NCI-H1436 treated with DMSO at 0.1 percent for 48 hours (cell line): ENCODE measurements at places on chromosomes 12 and 14.

GRCh38 chr12:22828066-22828465 lies 203.1 kb downstream of the ETNK1 start:
- no peak for DNase-seq

GRCh38 chr14:29928117-29928640 lies 532 bp upstream of the PRKD1 start:
- no peak for DNase-seq

DNA sequence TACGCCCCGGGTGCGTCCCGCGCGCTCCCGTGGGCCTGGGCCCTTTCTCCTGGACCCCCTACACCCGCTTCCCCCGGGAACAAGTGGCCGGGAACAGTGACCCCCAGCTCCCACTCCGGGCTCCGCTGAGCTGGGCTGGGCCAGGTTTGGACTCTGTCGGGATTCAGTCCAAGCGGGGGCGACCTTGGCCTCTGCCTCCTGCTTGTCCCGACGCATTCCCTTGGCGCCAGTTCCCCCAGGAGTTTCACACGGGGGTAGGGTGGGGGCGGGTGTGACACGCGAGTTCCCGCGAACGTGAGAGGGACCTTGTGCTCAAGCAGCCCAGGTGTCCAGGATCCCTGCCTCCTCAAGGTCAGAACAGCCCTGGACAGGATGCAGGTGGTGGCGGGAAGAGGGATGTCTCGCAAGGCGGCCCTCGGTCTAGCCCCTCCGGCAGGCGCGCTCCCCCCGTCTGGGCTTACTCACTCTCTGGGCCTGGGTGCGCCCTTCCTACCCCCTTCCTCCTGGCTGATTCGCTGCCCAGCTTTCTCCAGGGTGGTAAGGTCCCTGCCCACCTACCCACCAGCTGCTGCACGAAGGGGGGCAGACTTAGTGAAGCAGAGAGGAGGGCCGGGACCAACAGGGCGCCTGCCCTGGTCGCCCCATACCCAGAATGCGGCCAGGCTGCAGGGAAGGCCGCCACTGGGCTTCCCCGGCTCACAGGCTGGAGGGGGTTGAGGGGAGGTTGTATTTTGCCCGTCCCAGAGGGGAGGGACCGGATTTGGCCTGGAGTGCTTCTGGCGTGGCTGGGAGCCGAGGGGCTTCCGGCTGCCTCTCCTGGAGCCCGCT lies 862 bp downstream of the CRIP2 start:
- DNase-seq = no peak

DNA sequence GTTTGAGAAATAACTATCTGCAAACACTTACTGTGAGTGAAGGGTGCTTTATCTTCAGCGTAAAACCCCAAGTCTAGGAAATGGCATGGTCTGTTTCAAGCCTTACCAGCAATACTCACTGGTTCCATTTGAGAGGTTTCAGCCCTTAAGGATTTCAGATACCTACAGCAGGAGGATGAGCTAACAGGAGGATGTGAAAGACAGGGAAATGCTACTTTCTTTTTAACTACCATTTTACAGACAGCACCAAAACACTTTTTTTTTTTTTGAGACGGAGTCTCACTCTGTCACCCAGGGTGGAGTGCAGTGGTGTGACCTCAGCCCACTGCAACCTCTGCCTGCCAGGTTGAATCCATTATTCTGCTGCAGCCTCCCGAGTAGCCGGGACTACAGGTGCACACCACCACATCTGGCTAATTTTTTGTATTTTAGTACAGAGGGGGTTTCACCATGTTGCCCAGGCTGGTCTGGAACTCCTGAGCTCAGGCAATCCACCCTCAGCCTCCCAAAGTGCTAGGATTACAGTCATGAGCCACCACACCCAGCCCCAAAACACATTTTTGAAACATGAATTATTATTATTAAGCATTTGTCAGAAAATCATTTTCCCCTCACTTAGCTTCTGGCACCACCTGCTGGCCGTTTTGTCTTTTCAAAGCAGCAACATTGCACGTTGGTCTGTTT lies 4.6 kb downstream of the MTRFR start:
- no peak for DNase-seq

- DNase-seq = no peak
Observed at GRCh38 chr12:130920723-130921381, 32.9 kb upstream of the ADGRD1 start.

DNA sequence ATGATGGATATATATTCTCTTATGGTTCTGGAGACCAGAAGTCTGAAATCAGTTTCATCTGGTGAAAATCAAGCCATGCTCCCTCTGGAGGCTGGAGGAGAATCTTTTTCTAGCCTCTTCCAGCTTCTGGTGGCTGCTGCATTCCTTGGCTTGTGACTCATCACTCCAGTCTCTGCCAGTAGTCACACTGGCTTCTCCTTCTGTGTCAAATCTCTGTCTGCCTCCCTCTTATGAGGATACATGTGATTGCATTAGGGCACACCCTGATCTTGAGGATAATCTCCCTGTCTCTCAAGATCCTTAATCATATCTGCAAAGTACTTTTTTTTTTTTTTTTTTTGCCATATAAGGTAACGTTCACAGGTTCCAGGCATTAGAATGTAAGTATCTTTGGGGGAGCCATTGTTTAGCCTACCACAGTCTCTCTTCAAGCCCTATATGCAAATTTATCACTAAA lies 17.7 kb downstream of the DNAL1 start:
- DNase-seq = no peak

DNA sequence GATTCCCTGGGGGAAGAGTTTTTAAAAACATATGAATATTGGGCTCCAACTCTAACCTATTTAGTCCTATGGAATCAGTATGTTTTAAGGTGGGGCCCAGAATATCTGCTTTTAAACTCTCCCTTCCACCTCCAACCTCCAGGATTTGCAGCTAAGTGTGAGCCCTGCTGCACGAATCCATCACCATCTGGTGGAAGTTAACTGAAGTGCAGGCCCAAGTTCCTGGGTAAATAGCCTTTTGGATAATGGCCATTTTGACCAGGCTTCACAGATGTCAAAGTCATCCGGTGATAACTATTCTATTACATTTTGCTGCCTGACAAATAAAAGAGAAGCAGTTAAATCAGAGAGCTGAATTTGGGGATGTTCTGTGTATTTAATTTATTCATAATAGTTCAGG lies 58.1 kb upstream of the RMST start:
- DNase-seq = no peak

DNA sequence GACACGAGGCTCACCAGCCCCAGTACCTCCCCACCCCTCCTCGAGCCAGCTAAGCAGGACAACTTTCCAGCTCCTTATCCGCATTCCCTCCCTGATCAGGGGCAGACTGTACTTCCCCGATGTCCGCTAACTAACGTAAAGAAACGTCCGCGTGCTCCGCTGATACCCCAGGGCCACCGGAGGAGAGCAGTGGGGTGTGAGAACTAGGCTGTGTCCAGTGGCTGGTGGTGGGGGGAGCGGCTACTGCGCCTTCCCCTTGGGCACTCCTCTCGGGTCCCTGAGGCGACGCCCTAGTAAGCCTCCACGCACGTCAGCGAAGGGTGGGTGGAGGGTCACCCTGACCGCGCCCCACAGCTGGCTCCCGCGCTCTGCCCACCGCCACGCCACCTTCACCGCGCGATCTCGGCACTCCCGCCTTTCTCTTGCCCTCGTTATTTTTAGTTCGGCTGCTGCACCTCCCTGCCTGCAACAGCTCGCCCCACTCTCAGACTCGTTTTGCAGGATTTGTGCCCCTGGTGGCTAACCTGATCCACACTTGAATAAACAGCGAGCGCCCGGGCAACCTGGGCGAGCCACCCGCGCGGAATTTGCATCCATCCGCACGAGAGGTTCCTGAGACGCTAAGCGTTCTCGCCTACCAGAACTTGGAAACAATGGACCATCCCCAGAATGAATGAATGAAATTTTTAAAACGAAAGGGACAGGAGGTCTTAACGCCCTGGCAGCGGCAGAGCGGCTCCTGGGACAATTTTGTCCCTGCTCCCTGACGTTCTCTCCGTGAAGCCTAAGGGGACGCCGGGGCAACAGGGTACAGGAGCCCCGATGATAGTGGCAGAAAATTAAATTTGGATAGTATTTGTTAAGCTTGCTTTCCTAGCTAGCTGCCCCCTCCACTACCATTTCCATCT lies 6.9 kb upstream of the BMP4 start:
- DNase-seq = no peak

DNA sequence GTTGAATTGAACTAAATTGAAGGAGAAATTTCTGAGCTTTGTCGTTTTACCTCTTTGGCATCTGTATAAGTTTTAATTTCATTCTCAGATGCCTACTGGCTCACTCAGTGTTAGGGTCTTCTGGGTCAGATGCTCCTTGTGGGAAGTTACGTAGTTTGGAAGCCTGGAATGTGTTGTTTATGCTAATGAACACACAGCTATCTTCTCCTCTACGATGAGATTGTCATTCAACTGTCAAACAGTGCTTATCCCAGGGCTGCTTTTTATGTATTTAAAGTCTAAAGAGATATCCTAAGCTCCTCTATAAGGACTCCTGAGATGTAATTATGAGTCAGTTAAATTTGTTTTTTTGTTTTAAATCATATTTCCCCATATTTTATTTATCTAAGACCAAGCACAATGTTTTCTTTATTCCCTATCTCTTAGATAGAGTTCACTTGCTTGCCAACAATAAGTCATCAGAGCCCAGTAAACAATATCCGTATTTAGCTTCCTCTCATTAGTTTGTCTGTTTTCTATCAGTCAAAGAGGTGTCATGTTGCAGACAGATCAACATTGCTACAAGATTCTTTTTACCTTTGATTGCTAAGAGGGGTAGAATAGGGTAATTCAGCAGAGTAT lies 368.0 kb upstream of the PDE3A start:
- peak; percentile 87 for DNase-seq

DNA sequence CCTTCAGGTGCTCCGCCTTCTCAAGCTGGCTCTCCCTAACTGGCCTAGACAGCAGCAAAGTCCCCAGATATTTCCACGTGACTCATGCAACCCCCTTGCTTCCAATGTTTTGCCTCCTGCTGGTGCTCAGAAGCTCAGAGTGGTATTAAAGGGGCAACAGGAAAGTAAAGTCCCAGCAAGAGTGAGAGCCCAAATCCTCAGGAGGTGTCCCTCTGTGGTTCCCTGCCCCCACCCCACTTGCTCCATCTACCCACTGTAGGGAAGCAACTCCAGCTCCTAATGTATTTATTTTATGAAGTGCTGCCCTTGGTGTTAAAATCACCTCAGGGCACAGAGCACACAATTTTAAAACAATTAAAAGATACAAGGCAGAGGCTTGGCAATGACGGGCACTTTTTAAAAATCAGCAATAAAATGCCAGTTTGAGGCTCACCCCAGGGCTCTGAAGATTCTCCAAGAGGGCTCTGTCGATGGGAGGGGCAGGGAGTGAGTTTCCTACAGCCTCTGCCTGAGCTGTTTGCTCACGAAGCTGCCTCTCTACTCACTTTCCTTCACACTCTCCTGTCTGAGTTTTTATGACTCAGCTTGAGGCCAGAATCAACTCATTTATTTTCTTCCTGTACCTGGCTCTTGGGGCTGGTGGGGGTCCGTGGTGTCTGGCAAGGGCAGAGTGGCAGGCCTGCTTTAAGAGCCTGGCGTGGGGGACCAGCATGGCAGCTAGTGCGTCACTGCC lies 81.9 kb upstream of the MAX start:
- no peak for DNase-seq

DNA sequence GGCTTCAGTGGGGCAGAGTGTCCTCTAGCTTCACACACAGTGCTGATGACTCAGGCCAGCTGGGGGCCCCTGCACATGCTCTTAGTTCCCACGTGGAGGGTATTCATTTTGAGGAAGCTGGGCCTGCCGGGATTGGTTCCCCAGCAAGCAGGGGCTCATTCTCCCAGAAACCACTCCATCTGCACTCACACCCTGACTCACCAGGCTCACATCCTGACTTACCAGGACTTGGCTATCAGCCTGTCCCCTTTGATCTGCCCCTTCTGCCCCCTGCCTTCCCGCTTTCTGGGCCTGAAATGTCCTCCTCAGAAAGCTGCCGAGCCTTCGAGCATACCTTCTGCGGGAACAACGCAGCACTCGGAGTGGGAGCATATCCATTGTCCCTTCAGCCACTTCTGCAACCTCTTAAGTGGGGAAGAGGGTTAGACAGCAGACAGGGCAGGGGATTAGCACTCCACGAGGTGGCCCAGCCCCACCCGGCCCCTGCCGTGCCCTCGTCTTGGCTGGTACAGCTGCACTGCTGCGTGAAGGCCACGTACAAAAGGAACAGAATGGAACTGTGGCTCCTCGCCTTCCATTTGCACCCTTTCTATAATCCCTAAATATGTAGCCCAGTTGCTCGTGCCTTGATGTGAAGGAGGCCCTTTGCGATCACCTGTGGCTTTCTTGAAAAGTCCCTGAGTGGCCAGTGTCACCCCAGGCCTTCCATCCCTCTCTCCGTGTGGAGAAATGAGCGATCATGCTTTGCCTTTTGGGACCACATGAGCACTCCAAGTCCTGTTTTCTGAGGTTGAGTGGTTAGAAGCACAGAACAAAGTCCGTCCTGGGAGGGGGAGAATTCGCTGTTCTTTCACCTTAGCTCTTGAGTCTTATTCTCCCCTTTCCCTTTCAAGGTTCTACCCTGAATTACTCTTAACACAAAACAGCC lies 26.1 kb downstream of the TPCN1 start:
- DNase-seq = no peak

DNA sequence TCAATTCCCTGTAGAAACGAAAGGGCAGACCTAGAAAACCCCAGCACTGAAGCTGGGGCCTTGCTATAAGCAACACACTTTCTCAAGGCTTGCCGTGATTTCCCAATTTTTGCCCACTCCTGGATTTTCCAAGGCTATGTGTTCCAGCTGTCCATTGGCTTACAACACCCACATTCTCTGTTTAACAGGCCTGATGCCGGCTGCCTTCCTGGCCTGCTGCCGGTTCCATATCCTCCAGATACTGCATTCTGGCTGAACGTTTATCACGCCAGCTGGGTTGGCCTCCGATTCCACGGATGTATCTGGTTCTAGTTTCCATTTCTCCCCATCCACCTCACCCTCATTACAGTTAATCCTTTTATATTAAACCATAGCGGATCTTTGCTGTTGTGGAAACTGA lies 2.0 kb upstream of the PCNX1 start:
- no peak for DNase-seq

GRCh38 chr12:76031081-76031413 lies 529 bp downstream of the PHLDA1 start:
- DNase-seq = no peak

- no peak for DNase-seq
Observed at GRCh38 chr12:106281056-106281782, 21.3 kb upstream of the TCP11L2 start.

DNA sequence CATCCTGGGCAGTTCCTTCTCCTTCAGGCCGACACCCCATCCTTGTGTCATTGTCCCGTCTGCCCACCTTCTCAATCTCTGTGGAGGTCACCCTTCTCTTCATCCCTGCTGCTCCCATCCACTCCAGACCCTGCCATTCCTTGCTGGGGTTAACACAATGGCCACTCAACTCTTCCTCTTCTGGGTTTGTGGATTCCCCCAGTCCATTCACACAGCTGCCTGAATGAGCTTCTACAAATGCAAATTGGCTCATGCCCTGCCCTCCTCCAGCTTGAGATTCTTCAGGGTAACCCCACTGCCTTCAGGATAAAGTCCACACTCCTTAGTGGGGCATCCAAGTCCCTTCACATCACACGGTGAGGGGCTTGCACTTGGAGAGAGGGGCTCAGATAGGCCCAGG lies 17.2 kb upstream of the PRMT8 start:
- no peak for DNase-seq
